ENCODE measurements at places on chromosomes 12 and 14.

- no peak for DNase-seq
These were observed 2.4 kb upstream of the MIPOL1 start for GRCh38 chr14:37195327-37195726.

DNA sequence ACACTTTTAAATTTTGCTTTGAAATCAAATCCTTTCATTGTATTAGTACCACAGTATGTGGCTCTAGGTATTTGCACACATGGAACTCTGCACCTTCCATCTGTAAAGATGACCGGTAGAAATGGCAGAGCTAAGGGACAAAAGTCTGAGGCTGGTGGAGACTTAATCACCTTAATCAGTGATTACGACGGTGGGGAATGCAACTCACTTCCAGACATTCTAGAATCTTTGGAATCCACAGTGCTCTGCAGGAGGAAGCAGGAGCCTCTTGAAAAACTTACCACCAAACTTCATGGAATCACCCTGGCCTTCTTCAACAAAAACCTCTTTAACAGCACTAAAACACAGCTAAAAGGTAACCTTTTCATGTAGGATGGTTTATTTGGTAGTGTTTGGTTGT, 3.9 kb upstream of the DACT1 start:
- DNase-seq: no peak

DNA sequence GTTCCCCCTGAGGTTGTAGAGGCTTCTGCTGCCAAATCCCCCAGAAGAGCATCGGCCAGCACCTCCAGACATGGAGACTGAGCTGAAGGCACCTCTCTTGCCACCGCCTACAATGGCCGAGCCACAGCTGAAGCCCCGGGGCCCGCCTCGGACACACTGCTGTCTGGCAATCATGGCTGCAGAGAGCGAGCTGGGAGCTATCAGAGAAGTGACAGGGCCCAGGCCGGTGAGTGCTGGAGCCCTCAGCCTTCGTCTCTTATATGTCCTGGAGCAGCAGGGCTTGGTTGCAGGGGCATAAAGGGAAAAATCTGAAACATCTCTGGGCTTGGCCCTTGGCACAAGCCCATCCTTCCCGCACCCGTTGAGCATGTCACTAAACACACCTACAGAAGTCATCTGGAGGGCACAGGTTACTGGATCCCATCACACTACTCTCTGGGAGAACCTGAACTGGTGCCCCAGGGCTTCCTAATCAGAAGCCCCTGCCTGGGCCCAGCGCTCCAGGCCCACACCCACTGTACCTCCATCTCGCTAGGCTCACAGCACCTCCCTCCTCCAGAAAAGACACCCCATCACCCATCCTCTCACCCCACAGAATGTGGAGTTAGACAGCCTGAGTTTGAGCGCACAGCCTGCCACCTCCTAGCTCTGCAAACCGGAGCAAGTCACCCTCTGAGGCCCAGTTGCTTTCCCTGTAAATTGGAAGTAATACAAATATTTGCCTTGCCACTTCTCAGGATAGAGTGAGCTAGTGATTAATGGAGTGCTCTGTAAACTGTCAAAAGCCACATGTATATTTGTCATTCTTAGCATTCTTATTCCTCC, at the start of gene KRT4:
Gene KRT4 (minus strand): TSS at position 232 of the 825 bp plus-strand sequence. CDS start 58 bp downstream, at position 174.
- no peak for DNase-seq

- DNase-seq: no peak
These were observed 45.7 kb upstream of the VASH1 start for GRCh38 chr14:76715511-76716081.

DNA sequence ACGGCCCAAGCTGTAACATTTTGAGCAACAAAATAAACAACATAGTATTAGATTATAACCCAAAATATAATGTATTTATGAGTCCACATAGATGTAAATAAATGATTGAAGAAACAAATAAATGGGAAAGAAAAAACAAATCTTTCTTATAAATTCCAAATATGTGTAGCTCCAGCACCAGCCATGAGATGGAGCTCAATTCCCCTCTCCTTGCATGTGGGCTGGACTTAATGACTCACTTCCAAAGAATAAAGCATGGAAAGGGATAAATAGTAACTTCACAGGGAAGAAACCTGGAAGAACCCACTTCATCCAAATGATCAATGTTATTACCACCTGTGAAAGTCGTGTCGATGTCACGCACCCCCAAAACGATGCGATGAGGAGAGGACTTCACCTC, 158.8 kb downstream of the RPAP3 start:
- DNase-seq: no peak

GRCh38 chr12:128382946-128383345, 116.0 kb downstream of the TMEM132C start:
- DNase-seq: no peak

DNA sequence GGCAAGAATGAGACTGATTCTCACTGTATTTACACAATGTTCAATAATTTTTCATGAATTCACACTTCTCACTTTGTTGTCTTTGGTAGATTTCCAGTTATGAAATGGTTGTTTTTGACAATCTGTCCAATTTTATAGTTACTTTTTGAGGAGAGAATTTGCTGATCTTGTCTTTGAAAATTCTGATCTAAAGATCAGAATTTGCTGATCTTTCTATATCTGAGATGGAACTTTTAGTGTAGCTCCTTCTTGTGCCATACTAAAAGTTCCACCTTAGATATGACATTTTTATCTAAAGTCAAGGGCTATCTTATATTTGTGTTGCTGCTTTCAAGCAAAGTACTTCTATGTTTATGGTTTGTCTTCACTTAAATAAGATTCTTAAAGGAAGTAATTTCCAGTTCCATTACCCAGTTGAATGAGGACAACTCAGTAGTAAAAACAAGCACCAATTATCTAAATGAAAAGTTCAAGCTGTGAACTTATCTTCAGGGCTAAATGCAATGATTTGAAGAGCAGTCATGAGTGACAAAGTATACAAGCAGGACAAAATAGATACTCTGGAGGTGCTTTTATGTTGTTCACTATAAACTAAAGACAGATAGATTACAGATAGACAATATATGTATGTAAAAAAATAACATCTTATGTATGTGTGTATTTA, 76.4 kb upstream of the FOXG1 start:
- no peak for DNase-seq

DNA sequence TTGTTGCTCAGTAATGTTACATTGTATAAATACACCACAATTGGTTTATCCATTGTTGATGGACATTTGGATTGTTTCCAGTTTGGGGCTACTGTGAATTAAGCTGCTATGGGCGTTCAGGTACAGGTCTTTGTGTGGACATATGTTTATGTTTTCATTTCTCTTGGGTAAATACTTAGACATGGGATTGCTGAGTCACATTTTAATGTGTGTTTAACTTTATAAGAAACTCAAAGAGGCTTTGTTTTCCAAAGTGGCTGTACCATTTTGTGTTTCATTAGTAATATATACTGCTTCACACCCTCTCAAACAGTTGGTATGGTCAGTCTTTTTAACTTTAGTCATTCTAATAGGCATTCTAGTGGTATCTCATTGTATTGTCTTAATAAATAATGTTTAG, 225.0 kb downstream of the SPTSSA start:
- DNase-seq: no peak

GRCh38 chr12:110234755-110235154, 46.3 kb upstream of the ATP2A2 start:
- DNase-seq: no peak

GRCh38 chr12:117024961-117025480, 74.2 kb downstream of the TESC start:
- no peak for DNase-seq

DNA sequence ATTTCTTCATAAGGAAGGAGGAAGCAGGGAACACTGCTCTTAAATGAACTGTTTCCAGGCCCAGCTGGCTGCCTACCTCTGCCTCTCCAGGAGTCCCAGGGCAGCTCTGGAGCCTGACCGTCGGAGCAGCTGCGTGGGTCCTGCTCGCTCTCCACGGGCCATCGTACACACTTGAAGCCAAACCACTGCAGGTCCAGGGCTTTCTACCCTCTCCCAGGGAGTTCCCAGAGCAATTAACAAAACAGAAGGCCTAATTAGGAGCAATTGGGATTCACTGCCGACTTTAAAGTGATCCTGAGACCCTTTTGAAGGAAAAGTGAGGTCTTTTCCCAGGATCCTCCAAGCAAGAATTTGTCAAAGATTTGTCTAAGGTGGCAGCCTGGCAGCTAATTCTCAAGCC, 76.9 kb downstream of the OTX2 start:
- no peak for DNase-seq

DNA sequence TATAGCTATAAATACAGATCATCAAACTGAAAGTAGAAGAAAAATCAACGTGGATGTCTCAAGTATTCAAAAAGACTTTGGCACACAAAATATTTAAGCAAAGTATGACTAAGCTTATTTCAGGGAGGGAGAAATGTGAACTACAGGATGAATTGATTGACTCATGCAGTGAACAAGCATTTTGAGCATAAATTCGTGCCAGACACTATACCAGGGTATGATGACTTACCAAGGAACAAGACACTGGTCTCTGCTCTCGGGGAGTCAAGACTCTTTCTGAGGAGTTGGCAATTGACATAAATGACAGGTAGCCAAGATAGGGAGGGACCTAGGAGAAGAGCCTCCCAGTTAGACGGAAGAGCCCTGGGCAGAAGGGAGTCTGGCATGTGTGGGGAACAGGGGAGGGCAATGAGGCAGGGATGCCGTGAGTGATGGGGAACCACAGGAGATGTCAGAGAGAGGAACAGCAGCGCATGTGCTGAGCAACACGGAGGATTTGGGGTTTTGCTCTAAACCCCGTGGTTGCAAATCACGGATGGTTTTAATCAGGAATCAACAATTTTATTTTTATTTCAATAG, 115.2 kb downstream of the TMEM132D start:
- no peak for DNase-seq

- no peak for DNase-seq
These were observed 36.5 kb downstream of the SLC6A12 start for GRCh38 chr12:177336-177979.

DNA sequence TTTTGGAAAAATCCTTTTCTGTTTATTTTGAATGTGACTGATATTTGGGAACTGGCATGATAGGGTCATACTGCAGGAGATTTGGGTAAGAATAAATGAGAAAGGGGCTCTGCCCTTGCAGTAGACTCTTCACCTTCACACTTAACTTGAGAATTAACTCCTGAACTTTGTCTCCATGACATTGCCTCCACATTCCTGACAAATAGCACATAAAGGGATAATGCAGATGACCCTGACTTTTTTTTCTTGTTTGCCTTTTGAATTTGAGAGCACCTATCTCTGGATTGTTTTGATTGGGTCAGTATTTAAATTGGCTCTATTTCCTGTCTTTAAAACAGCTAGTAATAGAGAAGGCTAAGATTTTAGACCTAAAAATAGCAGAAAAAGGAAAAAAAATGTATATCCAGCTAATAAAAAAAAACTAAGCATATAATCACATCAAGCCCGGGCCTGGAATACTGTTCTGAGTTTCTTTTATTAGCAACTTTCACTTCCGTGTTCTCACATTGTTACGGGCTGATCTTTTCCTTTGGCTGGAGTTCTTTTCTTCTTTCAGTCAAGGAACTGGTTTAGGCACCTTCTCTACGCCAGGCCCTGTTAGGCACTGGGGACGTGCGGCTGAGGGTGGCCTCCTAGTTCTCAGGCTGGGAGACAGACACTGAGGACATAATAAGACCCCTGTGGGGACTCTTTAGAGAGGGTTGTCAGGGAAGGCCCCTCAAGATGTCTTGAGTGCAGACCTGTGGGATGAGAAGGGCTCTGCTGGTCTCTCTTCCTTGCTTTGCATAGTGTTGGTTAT, 53.1 kb upstream of the GNPNAT1 start:
- DNase-seq: no peak

DNA sequence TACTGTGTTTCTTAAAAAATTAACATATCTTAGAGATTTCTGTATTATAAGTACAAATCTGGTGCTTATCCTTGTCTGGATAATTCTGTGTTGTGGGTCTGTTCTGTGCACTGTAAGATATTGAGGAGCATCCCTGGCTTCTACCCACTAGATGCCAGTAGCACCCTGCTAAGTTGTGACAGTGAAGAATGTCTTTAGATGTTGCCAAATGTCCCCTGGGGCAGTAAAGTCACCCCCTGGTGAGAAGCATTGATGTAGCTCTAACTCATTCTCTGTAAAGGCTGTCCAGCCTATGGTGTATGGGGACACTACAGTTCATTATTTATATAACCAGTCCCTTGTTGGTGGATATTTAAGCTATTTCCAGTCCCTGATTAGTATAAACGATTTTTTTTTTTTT, 31.4 kb downstream of the MAP1LC3B2 start:
- no peak for DNase-seq

DNA sequence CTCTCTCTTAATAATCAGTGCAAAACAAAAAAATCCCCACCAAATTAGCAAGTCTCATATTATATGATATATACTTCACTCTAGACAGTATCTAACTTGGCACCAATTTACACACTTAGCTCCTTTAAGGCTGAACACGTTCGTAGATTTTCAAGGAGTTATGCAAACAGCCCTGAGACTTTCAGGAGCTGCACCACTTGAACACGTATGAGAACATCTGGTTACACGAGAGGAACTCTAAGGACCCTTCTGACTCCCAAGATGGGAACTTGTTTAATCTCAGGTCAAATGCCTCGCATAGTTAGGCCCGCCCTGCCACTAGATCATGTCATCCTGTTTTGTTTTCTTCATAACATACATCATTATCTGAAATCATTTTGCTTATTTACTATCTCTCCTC, 10.0 kb downstream of the SPRING1 start:
- DNase-seq: no peak

DNA sequence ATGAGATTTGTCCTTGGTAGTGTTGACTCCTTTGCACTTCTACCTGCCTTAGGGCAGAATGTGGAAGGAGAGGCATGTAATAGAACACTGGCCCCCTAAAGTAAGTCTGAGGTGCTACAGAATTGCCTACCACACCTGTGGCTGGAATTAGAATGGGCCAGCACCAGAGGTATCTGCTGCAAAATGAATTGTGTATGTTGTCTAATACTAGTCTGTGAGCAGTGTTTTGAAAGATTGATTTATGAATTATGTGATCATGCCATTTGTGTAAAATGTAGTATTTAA, 5.7 kb upstream of the STYX start:
- no peak for DNase-seq

GRCh38 chr14:58821421-58821820, 183.7 kb downstream of the DACT1 start:
- no peak for DNase-seq

DNA sequence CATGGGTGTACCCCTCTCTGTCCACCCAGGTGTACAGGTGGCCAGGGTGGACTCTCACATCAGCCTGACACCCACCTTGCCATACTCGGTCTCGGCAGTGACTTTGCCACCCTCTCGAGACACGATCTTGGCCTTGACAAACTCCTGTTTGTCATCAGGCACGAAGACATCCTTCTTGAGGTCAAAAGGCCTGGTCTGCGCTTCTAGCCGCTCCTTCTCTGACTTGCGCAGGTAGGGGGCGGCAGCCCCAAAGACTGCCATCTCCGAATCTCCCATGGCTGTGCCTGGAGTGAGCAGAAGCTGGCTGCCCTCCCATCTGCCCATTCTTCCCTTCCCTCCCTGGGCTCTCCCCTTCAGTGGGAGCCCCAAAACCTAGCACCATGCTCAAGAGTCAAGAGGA, 2.0 kb downstream of the MYH7 start:
- no peak for DNase-seq

DNA sequence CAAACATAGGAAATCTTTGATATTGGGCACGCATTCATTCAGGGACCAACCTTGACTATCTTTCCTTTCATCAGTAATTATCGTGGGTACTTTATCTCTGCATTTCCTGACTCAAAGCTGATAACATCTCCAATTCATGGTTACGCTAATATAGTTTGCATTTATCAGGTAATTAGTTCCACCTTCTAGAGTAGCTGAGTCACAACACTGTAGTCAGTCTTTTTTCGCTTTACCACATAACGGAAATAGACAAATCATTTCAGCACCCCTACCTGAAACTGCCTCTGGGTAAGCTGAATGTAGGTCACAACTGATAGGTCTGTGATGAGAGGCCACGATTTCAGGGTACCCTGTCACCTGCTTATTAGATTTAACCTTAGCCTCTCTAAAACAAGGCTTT, 36.7 kb upstream of the IL22 start:
- no peak for DNase-seq
